ENCODE measurements at places on chromosomes 13 and 19.

- DNase-seq: peak; percentile 96
Observed at GRCh38 chr19:6736169-6736916, 1.0 kb downstream of the GPR108 start.

DNA sequence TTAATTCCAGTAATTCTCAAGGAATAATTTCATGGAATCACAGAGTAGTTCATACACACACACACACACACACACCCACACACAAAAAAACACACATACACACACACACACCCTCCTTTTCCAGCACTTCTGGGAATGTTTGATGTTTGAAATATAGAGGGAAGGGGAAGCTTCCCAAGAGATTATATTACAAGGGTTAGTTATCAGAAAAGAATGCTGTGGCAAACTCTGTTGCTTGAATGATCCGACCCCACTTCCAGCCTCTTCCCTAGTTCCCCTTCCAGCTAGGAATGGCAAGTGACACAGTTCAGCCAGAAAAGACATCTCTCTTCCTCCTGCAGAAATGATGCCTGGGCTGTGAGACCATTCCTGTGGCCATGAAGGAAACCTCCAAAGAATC, 49.9 kb downstream of the KCTD12 start:
- DNase-seq: peak; percentile 35

DNA sequence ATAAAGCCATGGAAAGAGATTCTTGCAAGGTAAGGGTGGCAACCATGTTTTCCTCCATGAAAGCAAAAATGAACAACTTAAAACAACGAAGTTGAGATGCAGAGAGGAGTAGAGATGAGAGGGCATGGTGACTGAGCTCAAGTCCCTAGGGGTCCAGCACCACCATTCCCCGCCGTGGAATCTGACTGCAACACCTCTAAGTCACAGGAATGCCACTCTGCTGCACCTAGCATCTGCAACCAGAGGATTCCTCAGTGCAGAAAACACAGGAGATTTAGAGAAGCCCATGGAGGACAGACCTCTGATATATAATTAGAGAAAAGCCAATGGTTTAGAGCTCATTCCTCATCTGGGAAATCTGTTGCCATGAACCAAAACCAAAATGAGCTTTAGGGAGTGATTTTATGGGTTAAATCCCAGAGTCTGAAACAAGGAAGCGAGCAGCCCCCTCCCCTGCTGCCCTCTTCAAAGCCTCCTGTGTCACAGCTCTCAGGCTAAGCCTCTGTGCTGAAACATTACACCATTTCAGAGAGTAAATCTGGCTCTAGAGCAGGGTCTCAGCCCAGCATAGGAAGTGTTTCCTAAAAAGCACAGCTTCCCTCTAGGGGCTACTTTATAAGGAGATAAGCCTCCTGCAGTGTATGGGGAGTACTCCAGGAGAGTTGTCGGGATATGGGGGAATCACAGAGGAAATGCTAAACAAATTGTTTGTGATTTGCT, 1043.6 kb downstream of the UQCRFS1 start:
- no peak for DNase-seq

DNA sequence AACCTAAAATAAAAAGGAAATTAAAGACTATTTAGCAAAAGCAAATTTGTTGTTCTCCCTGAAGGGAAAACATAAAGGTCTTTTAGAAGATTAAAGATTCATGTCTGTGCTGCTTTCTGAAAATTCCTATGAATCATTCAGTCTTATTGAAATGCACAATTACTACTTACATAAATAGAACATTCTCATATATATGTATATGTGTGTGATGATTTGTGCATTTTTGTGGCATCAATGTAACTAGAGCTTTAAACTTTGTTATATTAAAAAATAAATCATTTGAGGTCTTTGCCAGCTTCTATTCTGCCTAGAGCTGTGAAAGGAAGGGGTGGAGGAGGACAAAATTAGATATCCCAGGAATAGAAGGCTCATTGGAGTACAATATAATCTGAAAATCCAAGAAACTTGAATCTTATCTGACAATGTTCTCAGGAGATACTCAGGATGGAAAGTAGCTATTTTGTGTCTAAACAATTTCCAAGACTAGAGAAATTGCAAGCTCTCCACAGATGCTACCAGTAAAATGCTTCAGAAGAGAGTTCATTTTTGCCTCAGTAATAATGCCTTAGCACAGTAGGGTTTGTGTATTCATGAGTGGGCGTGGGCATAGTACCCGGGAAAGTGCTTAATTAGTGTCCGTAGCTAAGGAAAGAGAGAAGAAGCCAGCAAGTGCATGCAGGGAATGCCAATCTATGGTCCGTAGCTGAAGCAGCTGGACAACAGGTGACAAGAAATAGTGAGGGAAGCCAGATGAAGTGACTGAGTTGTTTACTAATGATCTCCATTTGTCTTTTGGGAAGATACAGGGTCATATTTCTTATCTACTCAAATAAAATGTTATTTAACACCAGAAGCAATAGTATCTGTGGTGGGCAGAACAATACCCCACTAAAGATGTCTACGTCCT, 395.5 kb upstream of the NBEA start:
- DNase-seq: peak; percentile 16

GRCh38 chr13:106649495-106649894, 81.6 kb upstream of the ARGLU1 start:
- DNase-seq: peak; percentile 4

DNA sequence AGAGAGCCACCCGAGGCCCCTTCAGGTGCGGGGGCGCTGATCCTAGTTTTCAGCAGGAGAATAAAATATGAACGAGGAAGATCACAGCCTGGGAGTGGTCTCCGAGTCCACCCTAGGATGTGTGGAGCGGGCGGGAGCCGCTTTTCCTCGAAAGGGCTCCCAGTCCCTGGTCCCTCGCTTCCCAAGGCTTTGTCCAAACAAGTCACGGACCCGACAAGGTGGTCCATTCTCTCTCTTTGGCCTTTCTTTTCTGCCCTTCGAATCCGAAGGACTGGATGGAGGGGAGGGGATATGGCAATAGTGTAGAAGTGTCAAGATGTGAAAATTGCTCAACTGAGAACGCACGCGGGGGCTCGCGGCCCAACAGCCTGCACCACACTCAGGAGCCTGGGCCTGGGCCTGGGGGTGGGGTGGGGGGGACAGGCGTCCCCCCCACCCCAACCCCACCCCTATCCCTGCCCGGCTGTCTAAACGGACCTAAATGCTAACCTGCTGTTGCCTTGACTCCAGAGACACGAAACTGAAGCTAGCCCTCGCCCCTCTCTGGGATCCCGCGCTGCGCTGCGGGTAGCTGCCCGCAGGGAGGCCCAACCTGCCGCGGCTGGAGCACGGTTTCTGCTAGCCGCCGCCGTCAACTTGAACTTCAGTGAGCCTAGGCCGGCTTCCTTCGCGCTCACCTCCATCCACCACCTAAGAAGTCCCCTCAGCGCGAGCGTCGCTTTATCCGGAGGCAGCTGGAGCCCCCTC, 7.1 kb downstream of the ZIC2 start:
- no peak for DNase-seq

GRCh38 chr19:10812902-10813404, 23.1 kb downstream of the TMED1 start:
- DNase-seq: peak; percentile 94

GRCh38 chr19:4388337-4389063, 11.8 kb downstream of the SH3GL1 start:
- no peak for DNase-seq

DNA sequence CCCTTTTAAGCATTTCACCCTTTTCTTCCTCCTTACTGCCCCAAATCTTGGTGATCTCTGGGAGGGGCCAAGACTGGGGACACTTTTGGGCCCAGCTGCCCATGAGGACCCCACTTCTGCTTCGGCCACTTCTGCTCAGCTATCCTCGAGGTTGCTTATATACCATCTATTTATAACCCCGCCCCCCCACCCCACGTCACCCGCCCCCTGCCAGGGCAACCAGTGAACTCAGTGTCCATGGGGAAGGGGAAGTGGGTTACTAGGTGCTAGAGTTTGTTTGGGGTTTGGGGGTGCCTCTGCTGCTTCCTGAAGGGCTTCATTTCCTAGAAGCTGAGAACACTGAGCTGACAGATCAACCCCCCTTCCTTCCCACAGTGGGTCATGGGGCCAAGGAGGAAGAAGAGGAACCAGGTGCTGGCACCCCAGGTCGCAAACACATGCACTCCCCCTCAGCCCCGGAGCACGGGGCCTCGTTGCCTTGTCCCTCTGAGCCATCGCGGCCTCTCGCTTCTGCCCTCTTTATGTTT, 6.1 kb upstream of the ADGRE5 start:
- DNase-seq: no peak

DNA sequence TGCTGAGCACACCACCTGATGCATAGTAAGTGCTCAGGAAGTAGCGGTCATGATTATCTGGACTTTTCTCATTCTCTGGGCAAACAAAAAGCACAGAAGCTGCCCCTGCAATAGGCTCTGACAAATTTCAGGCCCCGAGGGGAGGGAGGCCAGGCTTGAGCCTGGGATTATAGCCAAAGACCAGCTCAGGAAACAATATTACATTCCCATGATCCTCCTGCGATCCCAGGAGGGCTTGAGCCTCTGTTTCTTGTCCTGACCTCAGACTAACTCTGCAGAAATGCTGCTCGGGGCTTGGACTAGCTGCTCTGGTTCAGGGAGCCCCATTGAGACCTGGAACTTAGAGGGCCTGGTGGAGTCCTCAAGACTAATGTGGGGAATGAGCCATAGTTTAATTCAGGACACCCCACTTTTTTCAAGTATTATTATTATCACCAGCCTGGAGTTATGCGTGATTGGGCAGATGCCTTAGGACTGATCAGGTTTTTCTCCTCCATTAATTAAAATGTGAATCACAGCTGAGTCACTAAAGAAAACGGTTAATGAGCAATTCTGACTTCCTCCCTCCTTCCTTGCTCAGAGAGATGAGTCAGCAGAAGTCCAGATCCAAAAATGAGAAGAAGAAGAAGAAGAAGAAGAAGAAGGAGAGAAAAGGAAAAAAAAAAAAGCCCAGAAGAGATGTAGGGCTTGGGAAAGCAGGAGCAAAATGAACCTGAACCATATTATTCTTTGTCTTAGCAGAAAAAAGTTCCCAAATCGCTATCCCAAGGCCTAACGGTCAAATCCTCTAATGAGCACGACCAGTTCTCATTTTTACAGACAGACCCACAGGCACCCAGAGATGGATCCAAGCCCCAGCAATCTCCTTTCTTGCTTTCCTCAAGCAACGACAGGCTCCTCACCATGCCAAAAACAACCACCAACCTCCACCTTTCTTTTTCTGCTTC, 107.2 kb downstream of the CACNA1A start:
- DNase-seq: peak; percentile 79

DNA sequence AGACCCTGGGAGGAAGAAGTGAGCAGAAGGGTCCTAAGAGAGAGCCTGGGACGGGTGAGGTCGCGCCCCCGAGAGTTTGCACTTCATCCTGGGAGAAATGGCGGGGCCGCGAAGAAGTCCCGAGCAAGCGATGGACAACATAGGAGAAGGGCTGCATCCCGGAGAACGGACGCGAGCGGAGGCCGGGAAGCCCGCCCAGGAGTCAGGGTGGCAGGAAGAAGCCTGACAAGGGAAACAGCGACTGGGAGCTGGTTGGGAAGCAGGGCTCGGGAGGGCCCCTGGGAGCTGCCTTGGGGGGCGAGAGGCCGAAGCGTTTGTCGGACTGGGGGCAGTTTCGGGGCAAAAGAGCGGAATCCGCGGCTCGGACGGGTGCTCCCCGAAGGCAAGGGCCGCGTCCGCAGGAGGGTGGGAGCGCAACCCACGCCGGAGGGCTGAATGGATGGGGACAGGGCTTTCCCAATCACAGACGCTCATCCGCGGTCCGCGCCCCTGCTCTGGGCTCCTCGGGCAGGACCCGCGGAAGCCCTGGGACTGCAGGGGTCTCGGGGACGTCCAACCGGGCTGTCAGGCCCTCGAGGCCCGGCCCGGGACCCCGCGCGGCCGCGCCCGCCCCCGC, 469 bp downstream of the ABHD17A start:
- DNase-seq: peak; percentile 59

DNA sequence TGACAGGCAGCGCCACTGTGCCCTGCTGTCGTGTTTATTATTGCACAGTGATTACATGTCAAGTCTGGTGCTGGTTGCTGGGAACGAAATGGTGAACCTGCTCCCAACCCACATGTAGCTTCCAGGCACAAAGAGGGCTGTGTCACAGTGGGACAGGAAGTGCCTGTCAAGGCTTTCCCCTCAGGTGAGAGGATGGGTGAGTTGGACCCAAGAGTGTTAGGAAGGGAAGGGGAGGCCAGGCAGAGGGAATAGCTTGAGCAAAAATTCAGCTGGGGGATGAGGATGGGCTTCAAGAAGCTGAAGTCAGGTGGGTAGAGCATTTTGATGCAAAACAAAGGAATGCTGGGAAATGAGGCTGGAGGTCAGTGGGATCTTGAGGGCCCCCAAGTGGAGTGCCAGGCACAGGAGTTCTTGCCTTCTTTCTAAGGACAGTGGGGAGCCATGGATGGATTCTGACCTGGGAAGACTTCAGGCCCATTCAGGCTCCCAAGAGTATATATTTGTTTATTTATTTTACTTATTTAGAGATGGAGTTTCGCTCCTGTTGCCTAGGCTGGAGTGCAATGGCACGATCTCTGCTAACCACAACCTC, 8.5 kb upstream of the QTRT1 start:
- no peak for DNase-seq

DNA sequence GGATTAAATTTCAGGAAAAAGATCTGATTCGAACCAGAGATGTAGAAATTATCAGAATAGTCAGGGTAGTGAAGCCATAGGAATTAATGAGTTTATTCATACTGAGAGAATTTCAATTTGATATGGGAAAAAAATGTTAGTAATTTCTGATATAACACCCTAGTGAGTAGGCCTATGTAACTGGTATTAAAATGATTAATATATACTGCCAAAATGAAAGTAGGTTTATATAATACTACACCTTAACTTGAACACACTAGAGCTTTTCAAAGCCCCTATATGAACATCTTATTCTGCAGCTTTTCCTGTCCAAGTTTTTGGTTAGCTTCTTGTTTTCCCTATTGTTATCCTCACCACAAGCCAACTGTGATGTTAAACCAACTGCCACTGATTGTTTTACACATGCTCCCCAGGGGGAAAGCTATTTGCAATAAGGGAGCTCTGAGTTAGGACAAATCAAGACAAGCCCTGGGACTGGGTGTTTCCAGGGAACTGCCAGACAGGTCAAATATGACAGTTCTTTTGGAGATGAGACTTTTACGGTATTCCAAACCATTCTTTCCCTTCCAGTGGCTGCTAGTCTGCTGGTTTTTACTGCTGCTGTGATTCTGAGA, 45.3 kb downstream of the FNDC3A start:
- no peak for DNase-seq

- no peak for DNase-seq
Observed at GRCh38 chr13:33158816-33159215, 126.7 kb downstream of the STARD13 start.

GRCh38 chr19:42126574-42126973, 5.7 kb downstream of the POU2F2 start:
- no peak for DNase-seq

Data from adipocyte (in vitro differentiated cells).